ENCODE measurements at places on chromosomes 7 and 10.

DNA sequence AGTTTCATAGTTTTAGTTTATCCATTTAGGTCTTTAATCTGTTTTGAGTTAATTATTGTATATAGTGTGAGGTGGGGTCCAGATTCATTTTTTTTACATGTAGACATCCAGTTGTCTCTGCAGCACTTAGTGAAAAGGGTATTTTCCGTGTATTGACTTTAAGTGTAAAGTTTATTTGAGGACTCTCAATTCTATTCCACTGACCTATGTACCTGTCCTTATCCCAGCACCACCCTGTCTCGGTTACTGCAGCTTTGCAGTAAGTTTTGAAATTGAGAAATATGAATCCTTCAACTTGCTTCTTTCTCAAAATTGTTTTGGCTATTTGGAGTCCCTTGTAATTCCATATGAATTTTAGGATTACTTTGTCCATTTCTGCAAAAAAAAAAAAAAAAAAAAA lies 29.8 kb downstream of the FHIP2A start:
- no peaks in the 10 kb centered on the region for H3K4me1 ChIP-seq
- H3K4me3 ChIP-seq = no peak overlapping the region
- H3K36me3 ChIP-seq = peaks cover 56% of the 10 kb centered on the region
- no peaks in the 10 kb centered on the region for H3K27me3 ChIP-seq
- DNase-seq = no peak

DNA sequence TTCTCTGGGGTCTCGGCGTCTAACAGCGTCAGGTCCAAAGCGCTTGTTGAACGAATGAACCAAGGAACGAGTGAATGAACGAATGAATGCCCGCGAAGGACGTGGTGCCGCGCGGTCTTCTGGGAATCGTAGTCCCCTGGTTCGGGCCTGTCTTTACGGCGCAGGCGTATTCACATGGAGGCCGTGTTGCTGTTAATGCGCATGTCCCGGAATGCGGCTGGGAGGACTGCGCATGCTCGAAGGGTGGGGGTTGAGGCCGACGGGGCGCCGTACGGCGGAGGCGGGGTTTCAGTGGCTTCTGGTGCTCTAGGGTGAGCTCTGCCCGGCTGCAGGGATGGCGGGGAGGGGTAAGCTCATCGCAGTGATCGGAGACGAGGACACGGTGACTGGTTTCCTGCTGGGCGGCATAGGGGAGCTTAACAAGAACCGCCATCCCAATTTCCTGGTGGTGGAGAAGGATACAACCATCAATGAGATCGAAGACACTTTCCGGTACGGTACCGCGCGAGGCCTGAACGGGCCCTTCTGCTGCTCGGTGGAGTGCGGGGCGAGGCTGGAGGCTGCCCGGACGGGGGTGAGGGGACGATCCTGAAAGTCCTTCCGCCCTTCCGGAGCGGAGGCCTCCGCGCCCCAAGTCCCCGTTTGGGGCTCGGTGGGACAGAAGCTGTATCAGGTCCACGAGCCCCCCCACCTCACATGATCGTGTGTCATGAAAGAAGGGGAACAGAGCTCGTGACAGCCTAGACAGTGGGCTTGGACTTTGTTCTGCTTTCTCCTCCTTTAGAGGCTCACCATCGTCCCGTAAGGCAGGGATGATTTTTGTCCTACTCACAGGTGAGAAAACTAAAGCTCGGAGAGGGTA lies at the start of gene ATP6V1F:
Gene ATP6V1F, plus strand, starts transcription at position 286 of the 862 bp plus-strand sequence. Its CDS starts 49 bp downstream, at position 335.
- H3K4me3 ChIP-seq = peak within 1 kb of the TSS; percentile 79
- peak within 1 kb of the TSS; percentile 60 for H3K27ac ChIP-seq
- DNase-seq = peak; percentile 99
- no peaks in the 10 kb centered on the region for H3K27me3 ChIP-seq
- peaks cover 38% of the 10 kb centered on the region for H3K4me1 ChIP-seq

- DNase-seq = no peak
- H3K4me3 ChIP-seq = no peak overlapping the region
- H3K27ac ChIP-seq = no peak overlapping the region
- no peaks in the 10 kb centered on the region for H3K36me3 ChIP-seq
- no peaks in the 10 kb centered on the region for H3K4me1 ChIP-seq
These were observed 23.1 kb upstream of the TCTN3 start for GRCh38 chr10:95716866-95717265.

- no peaks in the 10 kb centered on the region for H3K4me1 ChIP-seq
- H3K4me3 ChIP-seq = no peak overlapping the region
- H3K27ac ChIP-seq = no peak overlapping the region
- H3K36me3 ChIP-seq = peaks cover 16% of the 10 kb centered on the region
- no peak for DNase-seq
These were observed 112.5 kb downstream of the KMT2E start for GRCh38 chr7:105126436-105126975.

DNA sequence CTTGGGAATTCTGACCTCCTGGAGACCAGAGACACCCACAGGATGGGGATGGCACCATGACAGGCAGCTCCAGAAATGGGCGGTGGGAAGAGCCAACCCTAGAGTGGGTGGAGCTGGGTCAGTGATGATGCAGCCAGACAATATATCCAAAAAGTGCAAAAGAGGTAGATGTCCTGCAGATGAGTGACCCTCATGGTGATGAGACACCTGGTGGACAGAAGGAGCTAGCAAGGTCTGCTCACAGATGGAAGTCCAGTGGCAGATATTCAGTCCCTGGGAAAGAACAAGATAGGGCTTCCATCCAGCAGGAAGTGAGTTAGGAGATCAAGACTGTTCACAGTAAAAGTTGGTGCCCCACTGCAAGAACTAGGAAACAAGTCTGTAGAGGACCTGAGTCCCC lies 19.2 kb upstream of the GRB10 start:
- no peak for DNase-seq
- H3K4me1 ChIP-seq = no peaks in the 10 kb centered on the region
- H3K36me3 ChIP-seq = no peaks in the 10 kb centered on the region
- H3K4me3 ChIP-seq = no peak overlapping the region

- DNase-seq = no peak
- no peaks in the 10 kb centered on the region for H3K27me3 ChIP-seq
- H3K4me3 ChIP-seq = no peak overlapping the region
- no peak overlapping the region for H3K27ac ChIP-seq
- H3K36me3 ChIP-seq = no peaks in the 10 kb centered on the region
These were observed 107.7 kb downstream of the RBM20 start for GRCh38 chr10:110751850-110752249.

DNA sequence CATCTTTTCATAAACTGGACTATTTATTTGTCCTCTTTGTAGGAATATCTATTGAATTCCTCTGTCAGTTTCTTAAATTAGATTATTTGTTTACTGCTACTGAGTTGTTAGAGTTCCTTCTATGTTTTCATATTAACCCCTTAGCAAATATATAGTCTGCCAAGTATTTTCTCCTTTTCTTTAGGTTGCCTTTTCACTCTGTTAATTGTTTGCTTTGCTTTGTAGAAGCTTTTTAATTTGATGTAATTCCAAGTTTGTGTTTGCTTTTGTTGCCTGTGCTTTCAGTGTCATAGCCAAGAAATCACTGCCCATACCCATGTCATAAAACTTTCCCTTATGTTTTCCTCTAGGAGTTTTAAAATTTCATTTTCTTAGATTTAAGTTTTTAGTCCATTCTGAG lies 256.2 kb upstream of the SEMA3A start:
- H3K27me3 ChIP-seq = no peaks in the 10 kb centered on the region
- DNase-seq = no peak
- no peak overlapping the region for H3K4me3 ChIP-seq
- H3K36me3 ChIP-seq = no peaks in the 10 kb centered on the region
- no peak overlapping the region for H3K27ac ChIP-seq

GRCh38 chr10:131219584-131219886 lies 92.0 kb downstream of the TCERG1L start:
- H3K27me3 ChIP-seq = no peaks in the 10 kb centered on the region
- no peaks in the 10 kb centered on the region for H3K36me3 ChIP-seq
- no peak overlapping the region for H3K27ac ChIP-seq
- H3K4me3 ChIP-seq = no peak overlapping the region
- no peak for DNase-seq
